ENCODE measurements at places on chromosomes 4 and X.

- no peak overlapping the region for H3K4me3 ChIP-seq
- H3K27ac ChIP-seq: no peak overlapping the region
- peaks cover 2% of the 10 kb centered on the region for H3K36me3 ChIP-seq
Observed at GRCh38 chr4:119589165-119589564, 39.4 kb downstream of the PDE5A start.

DNA sequence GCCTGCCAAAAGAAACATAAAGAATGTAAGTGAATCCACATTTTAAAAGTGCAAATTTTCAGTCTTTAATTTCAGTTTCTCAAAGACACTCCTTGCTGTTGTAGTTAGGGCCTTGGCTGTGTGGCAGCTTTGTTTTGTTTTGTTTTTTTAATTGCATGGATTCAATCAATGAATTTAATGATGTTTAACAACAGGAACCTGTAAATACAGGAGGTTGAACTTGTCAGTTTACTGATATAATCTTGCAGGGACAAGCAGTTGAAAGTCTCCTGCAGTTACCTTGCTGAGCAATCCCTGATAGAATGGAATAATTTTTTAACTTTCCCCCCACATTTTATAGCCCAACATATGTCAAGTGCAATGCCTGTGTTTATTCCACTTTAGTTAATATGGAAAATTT lies 528.3 kb upstream of the PCDH7 start:
- no peaks in the 10 kb centered on the region for H3K36me3 ChIP-seq
- no peak for DNase-seq
- no peaks in the 10 kb centered on the region for H3K27me3 ChIP-seq

DNA sequence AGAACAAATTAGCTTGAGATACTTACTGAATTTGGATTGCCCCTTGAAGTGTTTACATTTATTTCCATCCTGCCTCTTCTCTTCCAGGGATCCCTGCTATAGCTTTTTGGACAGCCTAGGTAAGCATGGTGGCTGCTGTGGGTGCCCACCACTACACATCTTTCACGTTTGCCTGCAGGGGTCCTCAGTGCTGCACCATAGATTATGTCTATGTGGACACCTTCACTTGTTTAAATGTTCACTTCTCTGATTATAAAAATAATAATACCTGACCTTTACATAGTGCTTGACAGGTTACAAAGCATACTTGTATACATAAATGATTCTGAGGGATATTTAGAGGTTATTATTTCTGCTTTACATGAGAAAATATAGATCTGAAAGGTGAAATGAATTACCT lies 67.9 kb upstream of the SLC4A4 start:
- no peak overlapping the region for H3K27ac ChIP-seq
- H3K27me3 ChIP-seq: no peaks in the 10 kb centered on the region
- H3K36me3 ChIP-seq: peaks cover 3% of the 10 kb centered on the region

DNA sequence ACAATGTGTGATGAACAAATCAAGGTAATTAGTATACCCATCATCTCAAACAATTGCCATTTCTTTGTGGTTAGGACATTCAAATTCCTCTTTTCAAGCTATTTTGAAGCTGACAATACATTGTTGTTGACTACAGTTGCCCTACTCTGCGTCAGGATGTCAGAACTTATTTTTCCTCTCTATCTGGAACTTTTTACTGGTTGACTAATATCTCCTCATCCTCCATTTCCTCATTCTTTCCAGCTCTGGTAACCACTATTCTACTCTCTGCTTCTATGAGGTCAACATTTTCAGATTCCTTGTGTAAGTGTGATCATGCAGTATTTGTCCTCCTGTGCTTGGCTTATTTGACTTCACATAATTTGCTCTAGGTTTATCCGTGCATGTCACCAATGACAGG lies 240.5 kb upstream of the HS3ST1 start:
- no peak overlapping the region for H3K27ac ChIP-seq
- H3K4me1 ChIP-seq: no peaks in the 10 kb centered on the region
- H3K4me3 ChIP-seq: no peak overlapping the region
- H3K36me3 ChIP-seq: no peaks in the 10 kb centered on the region

- peaks cover 6% of the 10 kb centered on the region for H3K4me1 ChIP-seq
- no peak overlapping the region for H3K27ac ChIP-seq
- H3K36me3 ChIP-seq: no peaks in the 10 kb centered on the region
- no peak overlapping the region for H3K4me3 ChIP-seq
- DNase-seq: peak; percentile 80
- H3K27me3 ChIP-seq: peaks cover 6% of the 10 kb centered on the region
Observed at GRCh38 chr4:10554694-10555093, 97.5 kb upstream of the ZNF518B start.

GRCh38 chr4:134408897-134409296 lies 207.3 kb upstream of the PABPC4L start:
- H3K36me3 ChIP-seq: no peaks in the 10 kb centered on the region
- no peak overlapping the region for H3K4me3 ChIP-seq
- no peak for DNase-seq
- H3K27me3 ChIP-seq: no peaks in the 10 kb centered on the region

DNA sequence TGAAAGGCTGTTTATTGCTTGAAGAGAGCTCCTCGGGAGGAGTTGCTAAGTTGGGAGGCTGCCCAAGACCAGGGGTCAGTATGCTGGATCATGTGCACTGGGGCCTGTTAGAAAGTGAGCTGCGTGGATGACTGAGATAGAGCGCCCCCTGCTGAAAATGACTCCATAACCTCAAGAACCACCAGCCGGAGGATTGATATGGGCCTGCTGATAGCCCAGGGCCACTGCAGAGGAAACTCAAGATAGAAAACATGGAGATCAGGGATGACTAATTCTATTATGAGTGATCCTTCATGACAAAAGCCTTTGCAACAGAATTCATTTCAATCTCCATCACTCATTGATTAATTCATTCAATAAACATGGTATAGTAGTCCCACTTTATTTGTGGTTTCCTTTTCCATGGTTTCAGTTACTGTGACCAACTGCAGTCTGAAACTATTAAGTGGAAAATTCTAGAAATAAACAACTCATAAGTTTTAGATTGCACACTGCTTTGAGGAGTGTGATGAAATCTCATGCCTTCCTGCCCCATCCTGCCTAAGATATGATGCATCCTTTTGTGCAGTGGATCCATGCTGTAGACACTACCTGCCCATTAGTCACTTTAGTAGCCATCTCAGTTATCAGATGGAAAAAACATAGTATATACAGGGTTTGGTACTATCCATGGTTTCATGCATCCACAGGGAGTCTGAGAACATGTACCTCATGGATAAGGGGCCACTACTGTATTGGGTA lies 126.7 kb upstream of the MBNL3 start:
- H3K4me3 ChIP-seq: no peak overlapping the region
- H3K4me1 ChIP-seq: no peaks in the 10 kb centered on the region
- H3K27me3 ChIP-seq: no peaks in the 10 kb centered on the region
- H3K36me3 ChIP-seq: no peaks in the 10 kb centered on the region
- H3K27ac ChIP-seq: no peak overlapping the region

- no peaks in the 10 kb centered on the region for H3K27me3 ChIP-seq
- no peaks in the 10 kb centered on the region for H3K36me3 ChIP-seq
- H3K27ac ChIP-seq: no peak overlapping the region
- DNase-seq: no peak
- H3K4me1 ChIP-seq: no peaks in the 10 kb centered on the region
Observed at GRCh38 chr4:121717680-121718237, 21.0 kb upstream of the ANXA5 start.

- no peak overlapping the region for H3K27ac ChIP-seq
- no peak overlapping the region for H3K4me3 ChIP-seq
- H3K27me3 ChIP-seq: peaks cover 7% of the 10 kb centered on the region
- H3K4me1 ChIP-seq: no peaks in the 10 kb centered on the region
Observed at GRCh38 chr4:110682311-110682710, 59.4 kb upstream of the PITX2 start.

- no peaks in the 10 kb centered on the region for H3K27me3 ChIP-seq
- DNase-seq: no peak
- H3K36me3 ChIP-seq: no peaks in the 10 kb centered on the region
- H3K27ac ChIP-seq: peak overlapping the region; percentile 78
Observed at GRCh38 chr4:6961496-6962210, 52.0 kb downstream of the TBC1D14 start.

- H3K4me3 ChIP-seq: no peak overlapping the region
- no peak overlapping the region for H3K27ac ChIP-seq
- no peaks in the 10 kb centered on the region for H3K36me3 ChIP-seq
- DNase-seq: no peak
Observed at GRCh38 chrX:105038672-105039328, 181.7 kb downstream of the TEX13A start.

GRCh38 chr4:13365195-13365594 lies 118.9 kb downstream of the RAB28 start:
- H3K4me1 ChIP-seq: peaks cover 31% of the 10 kb centered on the region
- DNase-seq: no peak
- H3K27ac ChIP-seq: no peak overlapping the region
- H3K4me3 ChIP-seq: no peak overlapping the region
- peaks cover 16% of the 10 kb centered on the region for H3K36me3 ChIP-seq
